Activated T-helper 1 cell treated with Interleukin-2 at 50 U/mL for 16 hours (primary cell): ENCODE measurements at places on chromosomes 16 and 17.

DNA sequence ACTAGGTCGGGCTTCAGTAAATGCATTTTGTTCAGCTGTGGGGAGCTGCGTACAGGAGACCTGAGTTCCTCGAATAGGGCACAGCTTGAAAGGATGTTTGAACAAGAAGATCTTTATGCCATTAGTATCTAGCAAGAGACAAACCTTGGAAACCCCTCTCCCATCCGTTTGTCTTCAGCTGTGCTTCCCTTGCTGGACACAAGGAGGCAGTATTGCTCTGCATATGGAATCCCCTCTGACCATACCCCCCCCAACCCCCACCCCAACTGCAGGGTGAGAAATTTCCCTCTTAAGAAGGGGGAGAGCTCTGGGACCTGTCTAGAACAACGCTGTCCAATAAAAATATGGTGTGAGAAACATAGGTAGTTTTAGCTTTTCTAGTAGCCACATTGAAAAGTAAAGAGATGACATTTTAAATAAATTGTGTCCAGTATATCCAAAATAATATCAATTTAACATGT is 1.6 kb downstream of the MRM1 start:
- DNase-seq, result peak; percentile 22

DNA sequence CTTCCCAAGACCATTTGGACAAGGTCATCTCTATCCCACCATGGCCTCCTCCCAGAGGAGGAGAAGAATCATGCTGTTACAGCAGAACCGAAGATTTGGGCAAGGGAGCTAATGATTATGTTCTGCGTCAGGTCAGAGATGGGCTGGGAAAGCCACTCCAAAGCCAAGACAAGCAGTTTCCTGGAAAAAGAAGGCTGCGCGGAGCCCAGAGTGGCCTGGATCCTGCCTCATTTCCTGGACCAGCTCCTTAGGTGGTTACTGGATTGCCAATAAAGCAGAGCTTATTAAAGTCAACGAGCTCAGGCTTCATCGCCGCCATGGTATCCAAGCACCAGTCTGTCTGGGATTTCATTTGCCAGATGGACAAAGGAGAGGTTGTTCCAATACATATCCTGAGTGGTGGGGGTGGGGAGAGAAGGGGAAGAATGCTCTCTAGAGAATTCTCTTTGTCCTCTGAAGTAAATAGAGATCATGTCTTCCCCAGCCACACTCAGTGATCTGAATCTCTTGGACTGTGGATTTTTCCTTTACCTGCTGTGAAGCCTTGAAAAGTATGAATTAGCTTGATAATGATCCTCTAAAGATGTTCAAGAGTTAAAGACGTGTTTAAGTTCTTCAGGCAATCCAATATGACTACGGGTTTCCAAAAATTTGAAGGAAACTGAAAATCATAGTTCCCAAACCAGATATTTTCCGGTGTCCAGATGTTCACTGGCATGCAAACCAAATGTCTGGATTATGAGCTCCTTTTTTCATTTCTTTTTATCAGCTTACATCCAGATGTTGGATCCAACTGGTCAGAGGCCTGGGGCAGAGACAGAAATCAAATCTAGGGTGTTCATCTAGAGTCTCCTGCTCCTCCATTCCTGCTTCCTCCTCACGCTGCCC is 17.7 kb downstream of the PRAC1 start:
- no peak for DNase-seq

GRCh38 chr17:57570724-57571344 is 174.3 kb downstream of the CCDC182 start:
- no peak for DNase-seq

- no peak for DNase-seq
Observed at GRCh38 chr17:51120357-51120738, 320 bp downstream of the SPAG9 start.

- no peak for DNase-seq
Observed at GRCh38 chr16:82194086-82194485, 24.1 kb upstream of the MPHOSPH6 start.

DNA sequence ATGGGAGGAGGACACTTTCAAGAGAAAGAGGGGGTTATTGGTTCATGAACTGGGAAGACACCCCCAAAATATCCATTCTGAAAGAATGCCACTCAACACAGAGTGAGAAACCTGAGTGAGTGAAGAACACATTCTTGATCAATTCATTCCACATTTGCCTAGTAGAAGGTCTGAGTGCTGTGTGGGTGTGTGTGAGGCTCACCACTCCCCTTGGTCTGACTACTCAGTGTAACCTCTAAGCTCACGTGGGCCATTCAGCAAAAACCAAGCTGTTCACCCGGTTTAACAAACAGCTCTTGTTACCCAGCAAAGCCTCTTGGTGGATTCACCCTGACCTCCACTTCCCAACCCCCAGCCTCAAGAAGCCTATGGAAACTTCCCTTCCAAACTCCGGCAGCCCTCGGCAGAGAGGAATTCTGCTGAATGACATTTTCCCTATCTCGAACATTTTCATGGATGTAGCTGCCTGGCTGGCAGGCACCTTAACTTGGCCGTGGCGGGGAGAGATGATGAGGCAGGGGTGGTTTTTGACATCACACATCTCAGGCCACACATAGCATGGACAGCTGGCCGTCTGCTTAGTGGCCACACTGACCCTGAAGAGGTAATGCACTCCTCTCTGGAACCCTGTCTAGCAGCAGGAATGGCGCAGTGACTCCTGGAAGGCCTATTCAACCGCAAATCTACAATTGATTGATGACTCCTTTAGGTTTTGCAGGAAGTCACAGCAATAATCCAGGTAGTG is 11.6 kb downstream of the ST6GALNAC1 start:
- DNase-seq, result no peak
